Cardiac muscle cell (in vitro differentiated cells and primary cell): ENCODE measurements at places on chromosomes 13 and 19.

DNA sequence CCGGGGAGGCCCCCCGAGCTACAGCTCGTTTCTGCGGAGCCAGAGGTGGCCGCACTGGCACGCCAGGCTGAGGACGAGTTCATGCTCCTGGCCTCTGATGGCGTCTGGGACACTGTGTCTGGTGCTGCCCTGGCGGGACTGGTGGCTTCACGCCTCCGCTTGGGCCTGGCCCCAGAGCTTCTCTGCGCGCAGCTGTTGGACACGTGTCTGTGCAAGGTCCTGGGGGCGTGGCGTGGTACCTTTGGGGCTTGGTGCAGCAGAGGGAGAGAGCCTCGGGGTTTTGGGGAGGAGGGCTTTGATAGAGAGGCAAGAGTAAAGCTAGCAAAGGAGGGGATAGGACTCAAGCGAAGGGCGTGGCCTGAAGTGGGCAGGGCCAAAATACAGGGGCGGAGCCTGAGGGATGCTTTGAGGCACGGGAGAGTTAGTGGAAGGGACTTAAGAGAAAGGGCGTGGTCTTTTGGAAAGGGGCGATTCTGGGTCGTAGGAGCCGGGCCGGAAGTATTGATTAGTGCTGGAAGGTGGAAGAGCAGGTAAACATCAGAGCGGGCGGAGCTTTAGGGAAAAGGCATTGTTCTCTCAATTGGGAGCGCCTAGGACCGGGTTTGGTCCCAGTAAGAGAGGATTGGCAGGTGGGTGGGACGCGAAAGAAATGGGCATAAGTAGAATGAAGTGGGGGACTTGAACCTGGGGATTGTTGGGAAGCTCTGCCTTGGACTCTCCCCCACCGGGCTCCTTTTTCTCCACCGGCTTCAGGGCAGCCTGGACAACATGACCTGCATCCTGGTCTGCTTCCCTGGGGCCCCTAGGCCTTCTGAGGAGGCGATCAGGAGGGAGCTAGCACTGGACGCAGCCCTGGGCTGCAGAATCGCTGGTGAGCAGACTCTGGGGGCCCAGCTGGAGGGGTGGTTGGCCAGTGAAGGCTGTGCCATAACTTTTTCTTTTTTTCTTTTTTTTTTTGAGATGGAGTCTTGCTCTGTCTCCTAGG lies 1.2 kb downstream of the PPM1N start:
- peak; percentile 49 for DNase-seq

DNA sequence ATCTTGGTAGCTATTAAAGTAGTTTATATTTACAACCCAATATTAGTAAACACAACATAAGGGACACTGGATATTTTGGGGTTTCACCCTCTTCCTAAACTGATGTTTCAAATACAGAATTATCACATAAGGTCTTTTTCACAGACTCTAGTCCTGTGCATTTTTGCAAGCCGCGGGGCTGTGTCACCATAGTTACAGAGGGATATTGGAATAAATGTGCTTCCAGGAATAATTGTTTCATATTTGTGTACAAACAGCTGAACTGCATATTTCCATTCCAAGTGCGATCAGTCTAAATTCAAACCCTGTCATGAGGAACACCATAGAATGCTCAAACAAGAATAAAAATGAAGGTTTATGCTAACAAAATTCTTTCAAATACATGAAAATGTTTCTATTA lies 762.5 kb upstream of the ARGLU1 start:
- no peak for DNase-seq

DNA sequence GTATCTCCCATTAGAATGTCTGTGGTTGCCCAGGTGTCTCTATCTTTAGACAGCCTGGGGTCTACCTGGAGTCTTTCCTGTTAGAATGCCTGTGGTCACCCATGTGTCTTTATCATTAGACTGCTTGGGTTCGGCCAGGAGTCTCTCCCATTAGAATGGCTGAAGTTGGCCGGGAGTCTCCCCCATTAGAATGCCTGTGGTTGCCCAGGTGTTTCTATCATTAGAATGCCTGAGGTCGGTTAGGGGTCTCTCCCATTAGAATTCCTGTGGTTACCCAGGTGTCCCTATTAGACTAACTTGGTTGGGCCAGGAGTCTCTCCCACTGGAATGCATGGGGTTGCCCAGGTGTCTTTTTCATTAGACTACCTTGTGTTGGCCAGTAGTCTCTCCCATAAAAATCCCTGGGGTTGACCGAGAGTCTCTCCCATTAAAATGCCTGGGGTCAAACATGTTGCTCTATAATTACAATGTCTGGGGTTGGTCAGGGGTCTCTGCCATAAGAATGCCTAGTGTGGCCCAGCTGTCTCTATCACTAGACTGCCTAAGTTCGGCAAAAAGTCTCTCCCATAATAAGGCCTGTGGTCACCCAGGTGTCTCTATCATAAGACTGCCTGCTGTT lies 1448.7 kb downstream of the UQCRFS1 start:
- no peak for DNase-seq

- no peak for DNase-seq
Measured at GRCh38 chr13:99331881-99332293, 24.7 kb upstream of the GPR183 start.

GRCh38 chr13:20492641-20493040 lies 33.0 kb downstream of the CRYL1 start:
- DNase-seq: peak; percentile 21

DNA sequence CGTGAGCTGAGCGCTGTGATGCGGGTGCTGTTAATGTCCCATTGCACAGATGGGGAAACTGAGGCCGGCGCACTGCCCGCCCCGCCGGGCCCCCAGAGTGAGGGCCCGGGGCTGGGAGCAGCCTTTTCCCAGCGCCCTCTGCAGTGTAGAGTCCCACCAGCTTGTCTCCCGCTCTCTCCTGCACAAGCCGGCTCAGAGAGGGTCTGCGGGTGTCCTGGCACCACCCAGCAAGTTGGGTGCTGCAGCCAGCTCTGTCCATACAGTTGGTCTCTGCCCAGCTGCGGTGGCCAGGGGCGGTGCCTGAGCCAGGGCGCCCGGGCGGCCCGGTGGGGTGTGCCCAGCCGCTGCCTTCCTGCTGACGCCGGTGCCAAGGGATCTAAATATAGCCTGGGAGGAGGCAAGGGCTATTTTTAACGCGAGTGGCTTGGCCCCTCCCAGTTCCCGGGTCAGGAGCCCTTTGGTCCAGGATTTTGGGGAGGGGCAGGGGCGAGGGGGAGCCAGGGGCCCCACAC lies 19.3 kb downstream of the GADD45B start:
- peak; percentile 91 for DNase-seq

GRCh38 chr19:4577020-4577782 lies 17.7 kb upstream of the SEMA6B start:
- no peak for DNase-seq

- no peak for DNase-seq
Measured at GRCh38 chr19:30053558-30053957, 111.5 kb downstream of the URI1 start.

DNA sequence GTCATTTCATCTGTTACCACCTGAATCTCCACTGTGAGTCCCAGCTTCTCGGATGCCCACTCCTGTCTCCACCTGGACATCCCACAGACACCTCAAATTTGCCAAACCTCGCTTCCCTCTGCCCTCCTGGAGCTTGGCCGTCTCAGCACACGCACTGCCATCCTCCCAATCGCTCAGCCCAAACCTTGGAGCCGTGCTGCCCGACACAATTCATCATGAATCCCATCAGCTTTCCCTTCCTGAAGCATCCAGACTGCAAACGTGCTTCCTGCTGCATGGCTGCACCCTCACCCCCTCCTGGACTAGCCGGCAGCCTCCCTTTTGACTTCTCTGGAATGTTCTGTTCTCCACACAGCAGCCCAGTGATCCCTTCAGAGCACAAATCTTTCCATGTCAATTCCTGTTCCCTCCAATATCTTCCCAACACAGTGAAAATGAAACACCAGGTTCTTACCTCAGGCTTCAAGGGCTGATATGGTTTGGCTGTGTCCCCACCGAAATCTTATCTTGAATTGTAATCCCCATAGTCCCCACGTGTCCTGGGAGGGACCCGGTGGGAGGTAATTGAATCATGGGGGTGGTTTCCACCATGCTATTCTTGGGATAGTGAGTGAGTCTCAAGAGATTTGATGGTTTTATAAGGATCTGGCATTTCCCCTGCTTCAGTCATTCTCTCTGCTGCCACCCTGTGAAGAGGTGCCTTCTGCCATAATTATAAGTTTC lies 1.1 kb upstream of the PROZ start:
- DNase-seq: no peak

DNA sequence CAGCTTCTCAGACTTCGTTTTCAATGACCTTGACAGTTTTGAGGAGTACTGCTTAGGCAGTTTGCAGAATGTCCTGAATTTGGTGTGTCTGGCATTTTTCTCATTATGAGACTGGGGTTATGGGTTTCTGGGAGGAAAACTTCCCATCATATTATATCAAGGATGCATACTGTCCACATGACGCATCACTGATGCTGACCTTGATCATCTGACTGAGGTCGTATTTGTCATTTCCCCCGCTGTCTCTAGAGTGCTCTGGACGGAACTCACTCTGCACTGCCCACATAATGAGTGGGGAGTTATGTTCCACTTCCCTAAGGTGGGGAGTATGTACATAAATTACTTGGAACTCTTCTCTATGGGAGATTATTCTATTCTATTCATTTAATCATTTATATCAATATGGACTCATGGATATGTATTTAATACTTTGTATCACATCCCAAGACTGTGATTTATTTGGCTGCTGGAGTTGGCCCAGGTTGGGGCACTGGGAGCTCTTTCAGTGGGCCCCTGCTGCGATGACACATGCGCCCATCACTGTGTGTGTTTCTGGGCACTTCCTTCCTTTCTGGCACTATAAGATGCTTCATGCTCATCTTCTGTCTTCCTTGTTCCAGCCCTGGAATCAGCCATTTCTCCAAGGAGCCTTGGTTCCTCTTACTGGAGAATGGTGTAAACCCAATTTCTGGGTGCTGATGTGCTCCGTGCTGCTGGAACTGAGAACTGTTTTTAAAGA lies 138.6 kb downstream of the MIPEP start:
- DNase-seq: no peak

DNA sequence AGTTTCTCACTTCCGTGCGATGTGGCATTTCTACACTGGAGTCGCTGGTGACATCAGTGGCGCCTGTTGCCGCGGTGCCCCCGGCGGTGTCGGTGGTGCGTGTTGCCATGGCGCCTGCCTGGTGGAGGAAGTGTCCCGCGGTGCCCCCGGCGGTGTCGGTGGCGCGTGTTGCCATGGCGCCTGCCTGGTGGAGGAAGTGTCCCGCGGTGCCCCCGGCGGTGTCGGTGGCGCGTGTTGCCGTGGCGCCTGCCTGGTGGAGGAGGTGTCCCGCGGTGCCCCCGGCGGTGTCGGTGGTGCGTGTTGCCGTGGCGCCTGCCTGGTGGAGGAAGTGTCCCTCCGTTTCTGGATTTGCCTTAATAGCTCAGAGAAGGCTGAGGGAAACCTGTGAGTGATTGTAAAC lies 127.6 kb downstream of the KDM4B start:
- DNase-seq: no peak

- DNase-seq: no peak
Measured at GRCh38 chr19:49103331-49104085, 10.7 kb upstream of the LIN7B start.

- no peak for DNase-seq
Measured at GRCh38 chr13:43942286-43942685, 62.6 kb downstream of the LACC1 start.

DNA sequence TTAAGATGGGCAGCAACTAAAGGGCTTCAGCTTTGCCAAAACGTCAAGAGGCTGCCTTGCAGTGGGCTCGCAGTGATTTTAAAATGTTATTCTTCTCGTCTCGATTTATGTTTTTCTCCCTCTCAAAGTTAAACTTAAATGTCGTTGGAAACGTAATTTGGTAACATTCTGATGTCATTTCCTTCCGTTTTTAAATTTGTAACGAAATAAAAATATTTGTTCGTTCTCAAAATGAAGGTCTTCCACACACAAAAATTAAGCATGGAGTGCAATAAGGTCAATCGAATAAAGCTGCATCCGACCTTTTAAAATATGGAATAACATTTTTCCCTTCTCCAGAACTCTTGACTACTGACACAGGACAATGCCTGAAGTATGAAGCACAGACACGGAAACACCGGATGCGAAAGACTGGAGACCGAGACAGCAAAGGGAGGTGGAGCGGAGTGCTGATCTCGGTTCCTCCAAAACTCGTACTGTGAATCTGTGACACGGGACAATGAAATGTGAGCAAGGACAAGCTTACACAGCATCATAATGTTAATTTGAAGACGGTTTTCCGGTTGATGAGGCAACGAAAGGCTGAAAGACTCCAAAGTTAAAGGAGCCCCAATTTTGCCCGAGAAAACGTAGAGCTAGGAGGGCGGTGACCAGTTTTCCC lies 850 bp downstream of the MTMR6 start:
- peak; percentile 52 for DNase-seq

- no peak for DNase-seq
Measured at GRCh38 chr19:2822846-2823245, 3.2 kb downstream of the ZNF554 start.

DNA sequence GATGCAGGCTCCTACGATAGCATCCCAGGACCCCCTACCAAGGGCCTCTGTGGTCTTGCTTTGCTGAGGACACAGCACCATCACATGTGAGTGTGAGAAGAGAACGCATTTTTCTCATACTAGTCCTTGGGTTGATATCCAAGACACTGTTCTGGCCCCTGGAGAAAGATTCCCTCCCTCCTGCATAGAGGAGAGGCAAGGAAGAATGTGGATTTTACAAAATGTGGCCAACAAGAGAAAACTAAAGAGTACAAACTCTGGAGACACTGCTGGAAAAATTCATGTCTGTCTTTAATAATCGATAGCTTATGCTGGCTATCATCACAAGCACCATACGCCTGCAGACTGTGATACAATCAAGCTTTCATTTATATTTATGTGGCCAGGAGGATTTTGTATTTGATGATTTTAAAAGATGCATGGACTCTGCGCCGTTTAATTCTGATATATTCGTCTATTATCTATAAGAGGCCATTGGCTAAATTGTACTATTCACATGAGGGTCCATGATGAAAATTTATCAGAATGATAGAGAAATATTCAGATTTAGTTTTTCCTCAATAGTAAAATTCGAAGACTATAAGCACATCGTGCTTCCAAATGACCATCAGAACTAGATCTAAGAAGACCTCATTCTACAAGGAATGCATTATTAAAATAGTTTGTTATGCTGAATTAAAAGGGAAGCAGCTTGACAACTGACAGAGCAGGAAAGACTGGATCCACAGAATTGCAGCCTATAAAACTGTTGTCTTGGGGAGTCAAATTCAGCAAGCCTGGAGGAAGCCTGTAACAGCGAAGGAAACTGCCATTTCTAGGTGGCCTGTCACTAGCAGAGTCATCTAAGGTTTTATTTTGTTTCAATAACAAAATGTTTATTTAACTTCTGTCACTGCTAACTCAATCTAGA lies 578.7 kb downstream of the DIAPH3 start:
- no peak for DNase-seq

GRCh38 chr13:56988543-56988942 lies 152.2 kb upstream of the PRR20A start:
- DNase-seq: no peak

DNA sequence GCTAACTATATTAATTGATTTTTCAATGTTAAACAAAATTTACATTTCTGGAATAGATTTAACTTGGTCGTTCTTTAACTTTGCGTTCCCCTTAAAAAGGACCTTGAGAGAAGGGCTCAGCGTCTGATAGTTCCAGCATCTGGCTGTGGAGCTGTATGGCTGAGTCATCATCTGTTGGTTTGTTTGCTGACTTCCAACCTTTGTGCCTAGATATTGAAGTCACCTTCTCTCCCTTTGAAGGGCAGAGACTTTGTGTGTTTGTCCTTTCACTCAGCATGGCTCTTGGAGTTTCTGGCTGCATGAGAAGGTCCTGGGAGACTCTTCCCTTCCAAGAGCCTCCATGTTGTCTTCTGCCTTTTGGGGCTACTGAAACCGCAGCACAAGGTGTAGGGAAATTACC lies 16.6 kb upstream of the IRS2 start:
- DNase-seq: no peak

GRCh38 chr13:86282442-86282841 lies 483.2 kb upstream of the SLITRK6 start:
- no peak for DNase-seq

GRCh38 chr19:19064811-19065745 lies 1.3 kb downstream of the SLC25A42 start:
- peak; percentile 28 for DNase-seq
